ENCODE measurements at places on chromosomes 13 and 19. TPM values are rescaled to one million over a fixed set of nuclear protein-coding genes. Genes with fewer than 3 reads are reported as not detected.

The TMEM86B gene
- total RNA-seq: 14.2 TPM

The URAD gene
- not detected for total RNA-seq

GRCh38 chr19:41595258-41595889, 19.4 kb downstream of the CEACAM21 start:
- H3K36me3 ChIP-seq: no peaks in the 10 kb centered on the region
- H3K4me1 ChIP-seq: no peaks in the 10 kb centered on the region
- no peak overlapping the region for H3K27ac ChIP-seq
- no peak overlapping the region for H3K4me3 ChIP-seq

DNA sequence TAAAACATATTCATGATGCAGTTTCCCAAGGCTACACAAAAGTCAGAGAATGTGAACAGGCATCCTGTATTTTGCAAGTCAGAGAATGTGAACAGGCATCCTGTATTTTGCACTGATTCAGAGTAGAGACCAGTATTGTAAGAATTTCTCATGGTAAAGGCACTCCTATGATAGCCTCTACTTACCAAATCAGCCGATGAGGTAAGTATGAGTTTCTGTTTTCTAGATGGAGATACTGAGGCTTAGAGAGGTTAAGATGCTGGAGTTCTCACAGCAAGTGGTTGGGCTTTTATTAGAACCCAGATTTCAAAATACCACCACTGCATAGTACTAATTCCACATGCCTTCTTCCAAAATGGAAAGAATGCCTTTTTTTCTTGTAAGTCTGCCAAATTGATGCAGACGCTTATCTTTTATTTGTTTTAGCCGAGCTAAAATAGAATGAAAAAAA, 12.3 kb downstream of the TPT1 start:
- no peak overlapping the region for H3K27ac ChIP-seq
- no peak for DNase-seq
- no peaks in the 10 kb centered on the region for H3K36me3 ChIP-seq
- no peaks in the 10 kb centered on the region for H3K27me3 ChIP-seq
